Endothelial cell (in vitro differentiated cells): ENCODE measurements at places on chromosomes 16 and 17.

GRCh38 chr16:878072-878784, 77.7 kb upstream of the GNG13 start:
- DNase-seq: peak; percentile 47

DNA sequence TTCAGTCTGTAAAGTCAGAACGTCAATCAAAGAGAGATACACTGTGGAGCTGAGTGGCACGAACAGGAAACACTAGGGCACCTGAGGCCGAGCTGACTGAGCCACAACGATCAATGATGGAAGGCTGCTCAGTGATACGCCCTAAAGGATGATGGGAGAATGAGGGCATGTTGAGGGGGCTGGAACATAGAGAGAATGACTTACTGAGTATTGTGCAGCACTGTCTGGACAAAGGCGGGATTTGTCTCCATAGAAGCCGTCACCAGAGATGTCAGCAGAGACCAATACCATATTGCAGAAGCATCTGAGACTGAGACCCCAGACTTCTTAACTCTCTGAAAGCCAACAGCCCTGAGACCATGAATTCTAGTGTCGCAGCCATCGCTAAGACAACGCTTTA, 33.4 kb downstream of the ZZEF1 start:
- no peak for DNase-seq

DNA sequence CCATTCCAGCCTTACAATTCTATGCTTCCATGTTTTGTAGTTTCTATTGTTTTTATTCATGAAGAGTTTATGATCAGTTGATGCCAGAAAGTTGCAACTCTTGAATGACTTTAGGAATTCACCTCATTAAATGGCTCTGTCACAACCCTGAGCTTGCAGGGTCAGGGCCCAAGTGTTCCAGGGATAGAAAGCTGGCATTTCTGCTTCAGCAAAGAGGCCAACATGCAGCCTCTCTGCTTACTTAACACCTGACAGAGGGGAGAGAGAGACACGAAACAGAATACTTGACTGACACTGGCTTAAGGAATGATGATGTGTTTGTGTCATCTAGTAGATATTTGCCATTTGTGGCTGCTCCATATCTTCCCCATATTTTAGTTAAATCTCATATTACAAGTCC, 328.1 kb downstream of the CA10 start:
- DNase-seq: no peak

- no peak for DNase-seq
Measured at GRCh38 chr16:50354629-50355456, 13.9 kb downstream of the BRD7 start.

GRCh38 chr16:79640513-79641360, 40.2 kb upstream of the MAF start:
- no peak for DNase-seq

GRCh38 chr17:40478486-40478885, 22.9 kb downstream of the TNS4 start:
- no peak for DNase-seq

DNA sequence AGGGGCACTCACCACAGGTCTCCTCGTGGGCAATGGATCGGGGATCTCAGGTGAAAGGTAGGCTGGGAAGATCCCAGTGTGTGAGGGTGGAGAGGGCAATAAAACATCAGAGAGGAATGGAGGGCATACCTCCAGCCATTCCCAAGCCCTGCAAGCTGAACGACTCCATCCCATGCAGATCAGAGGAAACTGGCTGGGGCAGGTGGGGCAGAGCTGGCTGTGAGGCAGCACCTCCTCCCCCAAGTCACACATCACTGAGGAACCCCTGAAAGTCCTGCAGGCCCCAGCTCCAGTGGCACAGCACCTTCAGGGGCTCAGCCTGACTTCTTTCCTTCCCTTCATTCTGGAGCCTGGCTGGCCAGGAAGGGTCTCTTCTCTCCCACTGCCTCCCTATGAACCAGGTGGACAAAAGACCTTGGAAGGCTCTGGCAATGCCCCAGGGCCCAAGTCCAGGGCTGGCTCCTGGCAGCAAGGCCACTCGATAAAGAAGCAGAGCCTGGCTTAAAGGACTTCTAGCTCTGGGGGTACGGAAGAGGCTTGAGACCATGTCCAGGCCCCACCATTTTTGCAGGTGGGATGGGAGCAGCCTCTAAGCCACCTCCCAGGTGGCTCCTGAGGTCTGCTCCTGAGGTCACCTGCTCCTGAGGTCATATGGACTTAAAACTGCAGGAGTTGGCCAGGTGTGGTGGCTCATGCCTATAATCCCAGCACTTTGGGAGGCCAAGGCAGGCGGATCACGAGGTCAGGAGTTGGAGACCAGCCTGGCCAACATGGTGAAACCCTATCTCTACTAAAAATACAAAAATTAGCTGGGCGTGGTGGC, 13.5 kb upstream of the TMEM208 start:
- DNase-seq: no peak

DNA sequence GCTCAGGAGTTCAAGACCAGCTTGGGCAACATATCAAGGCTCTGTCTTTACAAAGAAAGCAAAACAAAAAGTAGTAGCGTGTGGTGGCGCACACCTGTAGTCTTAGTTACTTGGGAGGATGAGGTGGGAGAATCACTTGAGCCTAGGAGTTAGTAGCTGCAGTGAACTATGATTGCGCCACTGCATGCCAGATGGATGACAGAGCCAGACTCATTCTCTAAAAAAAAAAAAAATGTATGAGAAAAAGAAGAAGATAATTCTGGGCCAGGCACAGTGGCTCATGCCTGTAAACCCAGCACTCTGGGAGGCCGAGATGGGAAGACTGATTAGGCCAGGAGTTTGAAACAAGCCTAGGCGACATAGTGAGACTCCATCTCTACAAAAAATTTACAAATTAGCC, 28.5 kb downstream of the STAT5B start:
- no peak for DNase-seq

DNA sequence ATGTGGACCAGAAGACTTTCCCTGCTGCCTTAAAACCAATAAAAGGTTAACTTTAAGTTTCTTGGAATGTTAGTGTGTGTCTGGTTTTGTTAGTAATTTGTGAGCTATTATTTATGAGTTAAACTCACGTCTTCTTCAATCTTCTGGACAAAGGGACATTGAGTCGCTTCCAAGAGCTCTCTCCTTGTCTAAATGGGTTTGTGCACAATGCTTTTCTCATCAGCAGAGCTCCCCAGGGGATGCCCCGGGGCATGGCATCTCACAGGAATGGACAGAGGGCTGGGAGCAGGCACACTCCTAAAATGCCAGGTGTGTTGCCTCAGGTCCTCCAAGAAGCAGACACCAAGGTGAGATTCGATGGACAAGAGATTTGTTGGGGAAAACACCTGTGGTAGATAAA, 90.5 kb downstream of the RGS9 start:
- no peak for DNase-seq

GRCh38 chr16:27781981-27782880, 232.3 kb downstream of the KATNIP start:
- no peak for DNase-seq

- DNase-seq: no peak
Measured at GRCh38 chr16:81008505-81008789, 1.4 kb downstream of the CENPN start.

- DNase-seq: peak; percentile 66
Measured at GRCh38 chr17:73255671-73256181, 6.0 kb downstream of the CPSF4L start.

- DNase-seq: peak; percentile 76
Measured at GRCh38 chr16:83701494-83701893, 106.3 kb upstream of the HSBP1 start.

- peak; percentile 78 for DNase-seq
Measured at GRCh38 chr17:34420254-34420766, 57.3 kb upstream of the CCL1 start.

DNA sequence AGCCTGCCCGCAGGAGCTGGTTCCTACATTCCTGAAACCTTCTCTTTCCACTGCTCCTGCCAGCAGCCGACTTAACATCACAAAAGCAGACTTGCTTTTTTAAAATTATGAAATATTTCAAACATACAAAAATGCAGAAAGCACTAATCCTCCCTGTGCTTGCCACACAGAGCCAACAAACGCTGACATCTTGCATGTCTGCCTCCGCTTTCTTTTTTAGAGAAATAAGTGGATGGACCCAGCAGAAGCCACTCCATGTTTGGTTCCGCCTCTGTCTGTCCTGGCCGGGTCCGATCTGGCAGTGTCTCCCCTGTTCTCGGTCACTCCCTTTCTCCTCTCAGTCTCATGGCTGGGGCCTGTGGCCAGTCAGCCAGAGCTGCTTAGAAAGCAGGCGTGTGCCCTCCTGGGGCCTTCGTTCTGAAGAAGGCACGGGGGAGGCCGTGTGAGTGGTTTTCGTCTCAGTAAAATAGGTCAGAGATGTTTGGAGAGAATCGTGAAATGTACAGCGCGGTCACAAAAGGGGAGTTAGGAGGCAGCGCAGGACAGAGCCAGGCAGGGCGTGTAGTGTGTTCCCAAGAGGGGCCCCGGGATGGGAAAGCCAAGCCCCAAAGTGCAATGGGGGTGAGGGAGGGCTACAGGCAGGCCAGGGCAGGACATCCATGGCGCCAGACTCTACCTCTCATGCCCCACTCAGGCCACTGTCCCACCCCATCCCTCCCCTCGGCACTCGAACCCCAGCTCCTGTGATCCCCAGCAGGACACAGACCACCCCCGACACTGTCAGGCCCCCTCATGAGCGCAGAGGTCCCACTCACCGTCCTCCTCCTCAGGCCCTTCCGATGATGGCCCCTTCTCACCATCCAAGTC, 23.2 kb downstream of the MXRA7 start:
- no peak for DNase-seq

DNA sequence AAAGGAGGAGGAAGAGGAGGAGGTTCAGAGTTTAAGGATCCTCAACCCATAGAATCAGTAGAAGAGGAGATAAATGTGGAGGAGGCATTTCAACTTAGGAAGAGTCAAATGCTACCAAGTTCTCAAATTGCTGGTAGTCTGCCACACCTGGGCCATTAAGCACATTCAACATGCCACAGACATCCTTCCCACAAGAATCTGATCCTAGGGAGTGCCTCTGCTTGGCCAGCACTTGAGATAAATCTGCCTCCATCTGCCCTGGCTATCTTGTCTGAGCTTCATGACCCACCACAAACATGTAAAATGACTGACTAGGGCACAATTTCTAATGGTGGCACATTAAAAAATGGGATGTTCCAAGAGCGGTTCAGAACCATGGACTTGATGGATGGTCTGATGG, 37.3 kb upstream of the AXIN2 start:
- DNase-seq: no peak

DNA sequence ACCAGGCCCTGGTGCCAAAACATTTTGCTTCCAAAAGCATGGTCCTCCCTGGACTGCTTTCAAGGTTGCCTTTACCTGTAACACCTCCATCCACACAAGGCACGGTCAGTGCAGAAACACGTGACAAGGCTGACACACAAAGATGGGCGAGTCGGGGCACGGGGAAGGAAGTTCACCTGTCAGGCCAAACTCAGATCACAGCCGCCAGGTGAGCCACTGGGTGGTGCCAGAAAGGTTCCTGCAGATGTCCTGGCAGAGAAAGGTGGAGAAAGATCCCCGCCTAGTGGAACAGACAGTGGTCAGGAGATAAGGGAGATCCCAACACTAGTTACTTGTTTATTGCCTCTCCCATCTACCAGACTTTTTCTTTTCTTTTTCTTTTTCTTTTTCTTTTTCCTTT, 155.3 kb downstream of the AIPL1 start:
- DNase-seq: peak; percentile 16

DNA sequence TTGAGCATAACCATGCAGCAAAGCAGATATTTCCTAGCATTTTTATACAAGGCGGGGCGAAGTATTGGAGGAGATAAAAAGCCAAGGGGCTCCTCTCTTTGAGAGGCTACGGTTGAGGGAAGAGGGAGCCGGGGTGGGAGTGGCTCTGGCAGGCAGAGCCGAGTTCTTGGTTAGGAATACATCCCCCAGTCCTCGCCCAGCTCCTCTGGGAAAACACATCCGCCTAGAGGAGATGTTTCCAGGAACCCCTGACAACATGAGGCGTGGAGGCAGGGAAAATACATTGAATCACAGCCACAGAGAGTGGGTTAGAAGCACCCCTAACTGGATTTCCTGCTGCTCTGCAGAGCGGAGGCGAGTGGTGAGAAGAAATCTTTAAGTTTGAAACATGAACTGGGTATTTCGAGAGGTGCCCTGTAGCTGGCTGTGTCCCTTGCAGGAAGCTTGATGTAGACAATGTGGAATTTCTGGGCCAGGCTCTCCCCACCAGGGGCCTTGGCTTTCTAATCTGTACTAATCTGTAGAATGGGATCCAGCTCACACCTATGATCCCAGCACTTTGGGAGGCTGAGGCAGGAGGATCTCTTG, 27.3 kb downstream of the TTYH2 start:
- no peak for DNase-seq

DNA sequence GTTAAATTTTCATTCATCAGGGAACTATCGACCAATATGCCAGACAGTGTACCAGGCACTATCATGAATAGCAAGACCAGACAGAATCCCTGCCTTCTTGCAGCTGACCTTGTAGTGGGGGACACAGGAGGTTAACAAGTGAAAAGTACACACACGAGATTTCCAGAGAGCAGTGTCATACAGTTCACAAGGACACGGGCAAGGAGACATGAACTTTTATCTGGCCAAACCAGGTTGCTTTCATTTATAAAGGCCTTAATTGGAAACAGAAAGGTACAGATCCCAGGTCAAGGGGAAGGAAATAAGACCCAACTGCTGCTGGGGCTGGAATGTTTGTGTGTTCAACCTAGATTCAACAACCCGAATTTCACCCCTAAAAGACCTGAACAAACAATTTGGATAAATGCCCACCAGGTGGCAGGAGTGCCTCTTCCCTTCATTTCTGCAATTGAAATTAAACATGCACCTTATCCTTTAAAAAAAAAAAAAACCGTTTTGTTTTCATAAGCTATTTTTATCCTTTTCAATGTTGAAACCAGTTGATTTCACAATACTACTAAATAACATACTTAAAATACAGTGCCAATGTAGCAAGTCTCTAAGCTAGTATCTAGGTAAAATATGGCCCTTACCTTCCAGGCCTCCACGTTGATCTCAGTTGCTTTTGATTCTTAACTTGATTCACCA, 65.9 kb downstream of the EMP2 start:
- peak; percentile 57 for DNase-seq

DNA sequence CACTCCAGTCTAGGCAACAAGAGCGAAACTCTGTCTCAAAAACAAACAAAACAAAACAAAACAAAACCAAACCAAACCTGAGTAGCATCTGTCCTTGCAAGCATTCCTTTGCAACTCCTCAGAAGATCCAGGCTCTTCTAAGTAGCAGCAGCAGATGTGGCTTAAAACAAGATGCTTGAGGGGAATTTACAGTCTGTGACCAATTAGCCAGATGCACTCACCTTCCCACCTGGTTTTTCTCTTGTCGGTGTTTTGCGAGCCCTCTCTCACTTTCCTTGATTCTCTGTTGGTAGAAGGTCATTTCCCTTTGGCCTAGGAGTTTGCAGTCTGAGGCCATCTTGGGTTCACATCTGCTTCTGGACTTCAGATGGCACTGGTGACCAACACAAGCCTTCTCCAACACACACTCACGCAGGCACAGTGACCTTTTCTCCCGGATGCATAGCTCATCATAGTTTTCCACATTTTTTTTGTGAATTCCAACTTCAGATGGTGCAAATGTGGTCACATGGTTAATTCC, 276.8 kb downstream of the STX8 start:
- no peak for DNase-seq
